ENCODE measurements at places on chromosomes 2 and 18.
A peak's percentile ranks its signal among the peaks of the same experiment; 100 is the strongest.

DNA sequence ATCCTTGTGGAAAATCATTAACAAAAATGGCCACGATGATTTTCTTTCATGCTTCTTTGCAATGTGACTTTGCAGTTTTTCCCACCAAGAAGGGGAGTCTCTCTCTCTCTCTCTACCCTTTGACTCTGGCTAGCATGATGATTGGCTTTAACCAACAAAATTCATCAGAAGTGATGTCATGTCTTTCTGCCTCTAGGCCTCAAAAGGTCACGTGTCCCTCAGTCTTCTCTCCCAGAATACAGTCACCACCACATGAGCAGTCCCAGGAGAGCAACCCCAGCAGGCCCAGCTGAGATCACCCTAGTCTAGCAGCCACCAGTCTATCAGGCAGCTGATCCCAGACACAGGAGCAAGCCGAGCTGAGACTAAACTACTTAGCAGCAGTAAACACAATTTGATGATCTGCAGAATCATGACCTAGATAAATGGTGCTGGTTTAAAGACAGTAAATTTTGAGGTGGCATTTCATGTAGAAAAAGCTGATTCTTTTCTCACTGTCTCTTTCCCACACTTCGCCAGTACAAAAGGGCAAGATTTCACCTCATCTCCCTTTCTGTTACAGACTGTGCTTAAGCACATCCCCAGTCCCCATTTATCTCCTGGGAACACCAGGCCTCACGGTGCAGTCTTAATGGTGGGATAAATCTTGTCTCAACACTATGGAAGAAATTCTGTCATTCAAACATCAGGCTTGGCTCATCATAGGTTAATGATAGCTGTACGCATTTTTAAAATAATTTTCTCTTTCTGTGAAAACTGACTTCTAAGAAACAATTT, 132.7 kb downstream of the SCG2 start:
- DNase-seq: peak; percentile 13

GRCh38 chr2:27049422-27050280, 1.8 kb upstream of the AGBL5 start:
- DNase-seq: no peak

DNA sequence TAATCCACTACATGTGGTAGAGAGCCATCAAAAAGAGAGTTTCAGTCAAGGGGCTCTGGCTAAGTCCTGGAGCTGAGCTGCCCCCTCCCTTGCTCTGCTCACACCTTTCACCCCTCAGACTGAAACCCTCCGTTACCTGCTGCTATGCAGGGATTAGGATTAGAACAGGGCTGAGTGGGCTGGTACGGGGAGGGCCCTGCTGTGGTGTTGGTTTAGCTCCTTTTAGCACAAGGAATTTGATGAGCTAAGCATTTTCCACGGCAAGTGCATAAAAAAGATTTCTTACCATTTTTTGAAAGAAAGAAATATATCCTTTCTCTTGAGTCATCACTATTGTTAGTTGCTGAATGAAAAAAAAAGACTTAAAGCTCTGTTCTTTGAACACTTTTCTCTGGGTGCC, 46.3 kb downstream of the TCF7L1 start:
- no peak for DNase-seq

- no peak for DNase-seq
Observed at GRCh38 chr18:65749841-65750240, 971 bp upstream of the CDH7 start.

DNA sequence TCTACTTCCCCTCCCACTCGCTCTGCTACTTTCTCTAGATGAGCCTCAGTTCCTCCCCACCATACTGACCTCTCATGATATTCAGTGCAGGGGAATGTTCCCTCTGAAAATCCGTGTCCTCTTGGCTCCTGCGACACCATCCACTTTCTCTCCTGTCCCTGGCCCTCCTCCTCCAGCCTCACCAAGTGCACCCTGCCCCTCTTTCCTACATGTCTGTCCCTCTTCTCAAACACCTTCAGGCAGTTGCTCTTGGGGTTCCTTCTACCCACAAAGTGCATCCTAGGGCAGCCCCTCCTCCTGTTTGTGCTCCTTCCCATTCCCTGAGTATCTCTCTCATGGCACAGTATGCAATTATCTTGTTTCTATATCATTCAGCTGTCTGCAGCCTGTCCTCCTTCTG, 246.4 kb upstream of the RAB6C start:
- DNase-seq: no peak

DNA sequence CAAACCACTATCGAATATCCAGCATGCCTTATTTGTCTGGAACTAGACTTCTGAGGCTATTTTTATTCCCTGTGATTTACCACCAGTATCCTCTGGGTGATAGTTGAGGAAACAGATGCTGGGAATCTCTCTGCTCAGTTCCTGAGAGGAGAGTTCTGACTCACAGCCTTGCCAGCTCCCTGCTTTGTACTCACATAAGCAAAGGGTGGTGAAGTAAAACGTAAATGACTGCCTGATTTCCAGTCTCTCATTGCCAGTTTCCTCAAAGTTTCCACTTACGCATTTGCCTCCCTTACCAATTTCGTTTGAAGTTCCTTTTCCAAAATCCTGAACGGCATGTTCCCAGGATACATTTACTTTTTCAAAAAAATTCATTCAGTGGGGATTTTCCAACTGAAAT, 69.2 kb upstream of the HNRNPA3 start:
- DNase-seq: peak; percentile 43

DNA sequence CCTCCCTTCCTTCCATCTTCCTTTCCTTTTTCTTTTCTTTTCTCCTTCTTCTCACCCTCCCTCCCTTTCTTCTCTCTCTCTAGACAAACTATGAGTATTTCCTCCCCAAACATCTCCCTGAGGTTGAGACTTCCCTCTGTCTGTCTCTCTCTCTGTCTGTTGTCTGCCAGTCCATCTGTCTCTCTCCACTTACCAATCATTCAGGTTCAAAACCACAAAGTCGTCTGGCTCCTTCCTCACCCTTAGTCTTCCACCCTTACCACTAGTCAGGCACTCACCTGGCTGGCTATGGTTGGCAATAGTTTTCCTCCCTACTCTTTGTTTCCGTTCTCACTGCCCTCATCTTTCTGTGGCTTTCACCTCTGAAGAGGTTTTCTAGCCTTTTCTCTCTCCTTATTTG, 12.9 kb downstream of the CCL20 start:
- no peak for DNase-seq

GRCh38 chr2:24830786-24831185, 37.6 kb downstream of the CENPO start:
- DNase-seq: no peak

- DNase-seq: no peak
Observed at GRCh38 chr18:56305583-56305982, 332.8 kb downstream of the TXNL1 start.

DNA sequence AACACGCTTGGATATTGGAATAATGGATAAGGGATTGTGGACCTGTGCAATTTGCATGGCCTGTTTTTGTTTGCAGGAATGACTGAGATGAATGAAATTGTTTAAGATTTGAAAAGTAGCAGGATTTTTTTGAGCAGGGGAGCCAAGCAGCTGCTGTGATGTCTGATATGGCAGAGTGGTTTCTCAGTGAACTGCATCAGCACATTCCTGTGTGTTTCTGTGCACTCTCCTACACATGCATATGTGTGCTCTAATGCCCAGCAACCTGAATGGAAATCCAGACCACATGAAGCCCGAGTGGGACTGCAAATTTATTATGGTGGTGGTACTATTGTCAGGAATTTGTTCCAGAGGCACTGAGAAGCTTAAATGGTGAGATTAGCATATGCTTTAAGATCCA, 161.7 kb downstream of the PARD3B start:
- DNase-seq: no peak

DNA sequence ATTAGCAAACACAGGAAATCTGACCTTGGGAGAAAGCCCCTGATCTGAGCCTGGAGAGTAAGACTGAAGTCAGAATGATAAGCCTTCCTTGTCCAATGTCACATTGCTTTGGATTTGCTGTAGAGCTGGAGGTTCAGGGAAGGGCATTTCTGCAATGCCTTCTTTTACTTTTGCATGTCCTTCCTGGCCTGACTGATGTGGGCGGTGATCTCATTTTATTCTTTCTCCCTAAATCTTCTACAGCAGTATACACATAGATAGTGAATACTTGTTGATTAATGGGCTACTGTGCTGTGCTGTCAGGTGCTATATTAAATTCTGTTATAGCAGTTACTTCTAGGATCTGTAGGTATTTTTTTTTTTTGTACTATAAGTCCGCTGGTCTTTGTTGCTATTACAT, 62.6 kb downstream of the PLCL1 start:
- no peak for DNase-seq

DNA sequence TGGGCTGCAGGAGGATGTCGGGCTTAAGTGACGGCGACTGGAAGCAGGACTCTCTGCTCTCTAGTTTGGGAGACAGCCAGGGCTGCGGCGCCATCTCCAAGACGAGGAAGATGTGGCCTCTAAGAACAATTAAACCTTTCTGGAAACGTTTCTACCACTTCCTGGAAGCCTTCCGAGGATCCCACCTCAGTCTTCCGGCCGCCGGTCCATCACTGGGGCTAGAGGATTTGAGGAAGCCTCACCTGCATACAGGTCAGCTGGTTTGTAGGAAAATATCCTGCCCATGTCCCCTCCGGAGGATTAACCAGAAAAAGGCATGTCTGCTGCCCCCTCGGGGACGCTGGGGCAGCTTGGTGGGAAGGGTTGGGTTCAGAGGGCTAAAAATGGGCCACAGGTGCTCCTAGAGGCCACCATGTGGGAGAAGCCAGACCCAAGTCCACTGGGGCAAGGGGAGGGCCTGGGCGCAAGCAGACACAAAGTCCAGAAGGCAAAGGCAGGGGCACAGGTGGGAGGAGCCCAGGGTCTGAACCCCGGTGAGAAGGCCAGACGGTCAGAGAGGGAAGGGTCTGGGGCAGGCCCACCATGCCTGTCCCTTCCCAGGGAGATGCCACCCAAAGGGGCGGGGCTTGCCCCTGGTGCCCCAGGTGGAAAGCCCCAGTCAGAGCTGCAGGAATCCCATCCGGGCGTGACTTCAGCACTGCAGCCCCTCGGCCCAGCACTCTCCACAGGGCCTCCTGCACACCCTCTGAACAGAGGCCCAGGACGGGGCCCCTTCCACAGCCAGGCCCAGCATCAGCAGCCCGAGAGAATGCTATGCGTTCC, 82.2 kb upstream of the ID2 start:
- no peak for DNase-seq

GRCh38 chr2:205975082-205975949, 110.7 kb downstream of the INO80D start:
- DNase-seq: no peak

DNA sequence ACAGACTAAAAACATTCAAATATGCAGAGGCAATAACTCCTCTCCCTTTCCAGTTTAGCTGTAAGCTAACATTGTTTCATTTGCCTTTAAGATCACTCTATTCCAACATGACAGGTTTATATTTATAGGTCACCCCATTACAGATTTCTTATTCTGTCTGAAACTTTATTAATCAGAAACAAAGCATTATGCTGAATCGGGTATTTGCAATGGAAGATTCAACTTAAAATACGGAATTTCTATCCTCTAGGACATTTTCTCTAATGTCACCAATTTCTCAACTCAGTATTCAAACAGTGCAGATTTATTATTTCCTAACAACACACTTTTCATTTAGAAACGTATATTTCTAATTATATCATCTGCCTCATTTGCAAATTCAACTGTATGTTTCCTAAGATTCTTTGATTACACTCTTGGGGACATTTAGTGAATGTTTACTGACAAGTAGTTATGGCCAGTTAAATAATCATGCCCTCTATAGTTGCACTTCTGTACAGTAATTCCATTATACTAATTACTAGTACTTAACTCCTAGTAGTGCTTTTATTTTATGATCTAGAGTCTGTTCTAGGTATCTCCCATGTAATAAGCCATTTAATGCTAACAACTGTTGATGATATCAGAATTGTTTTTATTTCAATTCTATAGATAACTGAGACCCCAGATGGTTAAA, 358.1 kb downstream of the ERBB4 start:
- DNase-seq: no peak

DNA sequence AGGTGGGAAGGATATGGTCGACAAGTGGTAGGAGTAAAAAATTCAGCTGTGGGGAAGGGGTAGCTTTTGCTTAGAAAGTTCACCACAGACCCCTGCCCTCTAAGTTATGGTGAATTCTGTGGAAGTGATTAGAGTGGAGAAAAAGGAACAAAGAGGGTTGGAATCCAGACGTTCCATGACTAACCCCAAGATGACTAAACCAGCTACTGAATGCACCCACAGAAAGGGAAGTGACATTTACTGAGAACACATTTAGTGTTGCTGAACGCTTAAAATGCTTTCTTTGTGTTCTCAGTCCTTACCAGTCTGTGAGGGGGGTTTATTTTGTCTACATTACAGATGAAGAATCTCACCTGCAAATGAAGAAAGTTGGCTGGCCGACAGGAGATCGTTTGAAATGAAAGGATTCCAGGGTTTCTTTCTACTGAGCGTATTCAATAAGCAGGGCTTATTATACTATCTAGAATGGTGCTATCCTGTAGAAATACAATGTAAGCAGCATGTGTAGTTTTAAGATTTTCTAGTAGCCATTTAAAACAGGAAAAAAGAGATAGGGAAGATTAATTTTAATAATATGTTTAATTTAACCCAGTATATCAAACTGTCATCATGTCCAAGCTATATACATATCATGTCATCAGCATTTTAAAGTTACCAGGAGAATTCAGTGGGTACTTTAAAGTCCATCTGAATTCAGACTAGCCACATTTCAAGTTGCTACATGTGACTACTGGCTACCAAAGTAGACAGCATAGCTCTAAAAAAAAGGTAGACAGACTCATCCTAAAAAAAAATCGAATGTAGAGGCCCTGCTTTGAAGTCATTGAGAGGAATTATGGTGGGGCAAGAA, 60.1 kb downstream of the LIMS1 start:
- DNase-seq: no peak

DNA sequence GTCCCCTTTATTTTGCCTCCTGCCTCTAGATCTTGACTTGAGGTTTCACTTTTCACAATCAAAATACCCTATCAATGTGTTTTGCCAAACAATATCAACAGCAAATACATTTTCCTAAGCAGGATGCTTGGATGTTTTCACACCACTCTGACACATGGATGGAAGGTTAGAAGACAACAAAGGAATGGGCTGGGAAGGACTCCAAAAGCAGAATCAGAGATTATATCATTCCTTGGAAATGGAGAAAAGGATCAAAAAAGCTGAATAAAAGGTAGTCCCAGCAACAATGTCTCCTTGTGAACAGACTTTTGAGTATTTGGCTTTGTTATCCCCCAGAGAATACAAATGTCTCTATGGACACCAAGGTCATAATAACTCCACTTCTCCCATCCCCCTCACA, 170.8 kb downstream of the ETAA1 start:
- DNase-seq: no peak

DNA sequence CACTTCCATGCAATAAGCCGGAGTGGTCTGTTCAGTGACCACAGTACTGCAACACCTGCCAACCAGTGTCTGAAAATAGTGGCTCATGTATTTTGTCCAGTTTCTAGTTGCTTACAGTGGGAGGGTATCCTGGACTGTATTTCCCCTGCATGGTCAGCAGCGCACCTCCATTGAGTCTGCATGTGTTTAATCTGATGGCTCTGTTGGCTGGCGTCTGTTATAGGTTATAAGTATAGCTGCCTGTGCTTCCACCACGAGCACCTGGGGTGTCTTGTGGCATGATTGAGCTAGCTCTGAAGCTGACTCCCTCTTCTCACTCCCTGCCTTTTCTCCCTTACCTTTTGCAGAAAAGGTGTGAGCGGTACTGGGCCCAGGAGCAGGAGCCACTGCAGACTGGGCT, 12.9 kb downstream of the PTPN18 start:
- DNase-seq: no peak

Data from NCI-H2171 treated with DMSO at 0.1 percent for 48 hours (cell line).